CD8-positive, alpha-beta T cell (primary cell): ENCODE measurements at places on chromosomes 6 and 20. TPM values are rescaled to one million over a fixed set of nuclear protein-coding genes. Genes with fewer than 3 reads are reported as not detected.

DNA sequence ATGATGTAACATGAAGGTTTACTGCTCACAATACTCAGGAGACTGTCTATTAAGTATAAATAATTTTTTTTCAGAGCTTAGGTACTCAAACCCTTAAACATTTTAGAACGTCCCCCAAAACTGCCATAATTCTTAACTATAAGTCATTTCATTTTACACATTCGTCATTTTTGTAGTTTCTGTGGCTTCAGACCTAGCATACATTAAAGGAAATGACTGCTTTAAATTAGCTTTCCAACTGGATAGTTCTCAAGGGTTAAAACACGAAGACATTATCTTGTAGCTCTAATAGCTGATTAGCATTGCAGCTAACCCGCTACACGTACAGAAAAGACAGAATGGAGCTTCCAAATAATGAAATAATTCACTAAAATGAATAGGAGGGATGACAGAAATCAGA is 24.9 kb upstream of the PLN start:
- no peak for DNase-seq

DNA sequence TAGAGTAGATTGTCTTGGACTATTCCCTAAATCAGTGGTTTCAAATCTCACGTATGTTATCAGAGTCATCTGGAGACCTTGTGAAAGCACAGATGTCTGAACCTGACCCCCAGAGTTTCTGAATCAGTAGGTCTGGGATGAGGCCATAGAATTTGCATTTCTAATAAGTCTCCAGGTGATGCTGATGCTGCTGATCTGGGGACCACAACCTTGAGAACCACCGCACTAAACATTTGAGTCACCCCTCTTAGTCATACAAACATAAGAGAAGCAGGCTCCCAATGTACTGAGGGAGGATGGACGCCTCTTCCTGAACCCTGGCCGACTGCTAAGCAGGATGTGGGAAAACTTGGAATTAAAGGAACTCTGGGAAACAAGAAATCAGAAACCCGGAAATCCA is 187.8 kb upstream of the PRDM1 start:
- no peak for DNase-seq

DNA sequence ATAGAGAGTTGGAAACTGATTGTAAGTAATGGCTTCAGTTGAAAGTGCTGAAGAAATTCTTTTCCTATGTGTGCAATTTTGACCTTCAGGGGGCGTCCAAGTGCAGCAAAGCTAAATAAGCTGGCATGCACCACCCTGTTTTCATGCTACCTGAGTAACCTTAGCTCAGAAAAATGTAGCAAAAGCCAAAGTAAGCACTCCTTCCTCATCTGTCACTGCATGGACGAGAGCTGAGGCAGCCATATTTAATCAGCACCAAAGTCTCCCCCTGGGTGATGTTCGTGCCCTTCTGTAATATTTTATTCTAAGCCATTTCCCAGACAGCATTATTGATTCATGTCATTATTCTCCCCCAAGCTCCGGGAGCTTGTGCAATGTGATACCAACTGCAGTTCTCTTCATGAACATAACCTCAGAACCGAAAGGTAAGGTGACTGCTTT is 123.1 kb downstream of the RPS12 start:
- DNase-seq: no peak

DNA sequence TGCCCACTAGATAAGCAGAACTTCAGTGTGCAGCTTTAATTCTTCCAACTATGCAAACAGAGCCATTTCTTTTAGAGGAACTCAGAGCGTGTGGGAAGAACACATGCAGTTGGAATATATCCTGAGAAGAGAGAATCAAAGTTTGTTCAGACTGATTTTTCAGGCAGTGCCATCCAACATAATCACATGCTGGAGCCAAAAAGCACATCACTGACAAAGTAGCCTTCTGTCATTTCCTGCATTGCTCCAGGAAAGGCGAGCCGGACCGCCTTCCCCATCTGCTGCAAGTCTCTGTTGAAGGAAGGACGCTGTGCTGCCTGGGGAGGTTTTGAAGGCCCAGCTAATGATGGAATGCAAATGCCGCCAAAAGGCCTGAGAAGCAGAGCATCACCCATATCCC is 98.4 kb downstream of the DOK5 start:
- DNase-seq: no peak

- no peak for DNase-seq
Observed at GRCh38 chr6:83292900-83293843, 100.0 kb downstream of the RWDD2A start.

GRCh38 chr6:95959261-95959660 is 56.5 kb upstream of the FUT9 start:
- no peak for DNase-seq

- no peak for DNase-seq
Observed at GRCh38 chr6:286681-287488, 5.4 kb upstream of the DUSP22 start.

Gene THBS2
- total RNA-seq: not detected

Gene EMILIN3
- total RNA-seq: not detected

Gene SPATS1
- not detected for total RNA-seq
